Mammary microvascular endothelial cell (primary cell): ENCODE measurements at places on chromosomes 4 and X. TPM values are rescaled to one million over a fixed set of nuclear protein-coding genes. Genes with fewer than 3 reads are reported as not detected.

Gene NAP1L3
- total RNA-seq = not detected in 2 replicates

Gene RBMX
- 224 and 247 TPM in 2 replicates for total RNA-seq

Gene PRDM8
- 0.53 and 0.54 TPM in 2 replicates for total RNA-seq

Gene PALLD
- 9.7 and 11.1 TPM in 2 replicates for total RNA-seq

Gene SMPX
- total RNA-seq = not detected in 2 replicates

Gene CSAG1
- total RNA-seq = not detected in 2 replicates

Gene XG
- total RNA-seq = 0.49 and 1.7 TPM in 2 replicates

Gene IRAK1
- total RNA-seq = 139 and 151 TPM in 2 replicates

Gene HGFAC
- total RNA-seq = not detected in 2 replicates

Gene FAM241A
- total RNA-seq = 29.8 and 33.8 TPM in 2 replicates

Gene SPP1
- 0.10 and 1.1 TPM in 2 replicates for total RNA-seq

Gene SOX3
- not detected in 2 replicates for total RNA-seq
